ENCODE measurements at places on chromosomes 3 and 15.

- no peak for DNase-seq
Observed at GRCh38 chr3:105812194-105812586, 56.6 kb downstream of the CBLB start.

DNA sequence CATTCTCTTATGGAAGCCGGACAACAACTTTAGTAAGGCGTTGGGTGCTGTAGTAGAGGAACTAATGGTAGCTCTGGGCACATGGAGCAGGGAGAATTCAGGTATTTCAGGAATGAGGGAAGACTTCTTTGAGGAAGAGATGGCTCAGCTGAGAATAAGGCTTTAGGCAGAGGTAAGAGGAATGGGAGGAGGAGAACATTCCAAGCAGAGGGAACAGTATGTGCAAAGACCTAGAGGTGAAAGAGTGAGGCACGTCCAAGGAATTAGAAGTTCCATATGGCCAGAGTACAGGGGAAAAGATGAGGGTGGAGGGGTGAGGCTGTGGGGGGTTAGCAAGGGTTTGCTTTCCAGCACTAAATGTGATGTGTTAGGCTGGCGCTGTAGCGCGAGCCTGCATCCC, 1.6 kb upstream of the SV2B start:
- no peak for DNase-seq

- DNase-seq, result no peak
Observed at GRCh38 chr15:80709542-80709941, 14.4 kb downstream of the ABHD17C start.

DNA sequence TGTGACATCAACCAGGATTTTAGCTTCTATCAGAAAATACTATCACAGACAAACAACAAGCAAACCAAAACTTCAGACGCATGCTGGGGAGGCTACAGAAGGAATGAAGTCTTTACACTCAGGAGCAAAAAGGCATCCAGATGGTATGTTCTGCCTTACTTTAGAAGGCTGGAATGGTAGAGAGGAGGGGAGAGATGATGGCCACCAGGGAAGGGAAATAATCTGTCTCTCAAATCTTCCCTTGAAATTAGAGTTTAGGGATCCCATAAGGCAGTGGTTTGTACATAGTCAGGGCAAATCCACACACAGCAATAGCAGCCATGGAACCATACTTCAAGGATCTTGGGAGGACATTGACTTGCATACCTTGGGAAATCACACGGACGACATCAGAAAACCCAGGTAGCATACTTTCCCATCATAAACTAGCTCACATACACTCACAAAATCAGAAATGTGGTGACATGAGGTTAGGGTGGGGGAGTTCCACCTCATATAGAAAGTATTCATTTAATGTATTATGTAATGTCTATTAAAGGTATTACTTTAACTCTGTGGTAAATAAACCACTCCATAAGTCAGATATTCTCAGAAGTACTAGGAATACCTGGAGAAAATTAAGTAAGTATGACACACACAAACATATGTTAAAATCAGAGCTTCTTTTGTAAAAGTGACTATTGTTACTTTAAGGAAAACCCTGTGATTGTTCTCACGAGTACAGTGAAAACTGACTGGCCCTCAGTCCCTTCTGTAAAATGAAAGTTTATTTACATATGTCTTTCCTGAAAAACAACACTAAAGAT, 9.4 kb downstream of the BTLA start:
- DNase-seq, result no peak

GRCh38 chr3:82627733-82628132, 866.3 kb upstream of the GBE1 start:
- DNase-seq, result no peak

- DNase-seq, result no peak
Observed at GRCh38 chr3:132014105-132014504, 20.7 kb downstream of the CPNE4 start.

DNA sequence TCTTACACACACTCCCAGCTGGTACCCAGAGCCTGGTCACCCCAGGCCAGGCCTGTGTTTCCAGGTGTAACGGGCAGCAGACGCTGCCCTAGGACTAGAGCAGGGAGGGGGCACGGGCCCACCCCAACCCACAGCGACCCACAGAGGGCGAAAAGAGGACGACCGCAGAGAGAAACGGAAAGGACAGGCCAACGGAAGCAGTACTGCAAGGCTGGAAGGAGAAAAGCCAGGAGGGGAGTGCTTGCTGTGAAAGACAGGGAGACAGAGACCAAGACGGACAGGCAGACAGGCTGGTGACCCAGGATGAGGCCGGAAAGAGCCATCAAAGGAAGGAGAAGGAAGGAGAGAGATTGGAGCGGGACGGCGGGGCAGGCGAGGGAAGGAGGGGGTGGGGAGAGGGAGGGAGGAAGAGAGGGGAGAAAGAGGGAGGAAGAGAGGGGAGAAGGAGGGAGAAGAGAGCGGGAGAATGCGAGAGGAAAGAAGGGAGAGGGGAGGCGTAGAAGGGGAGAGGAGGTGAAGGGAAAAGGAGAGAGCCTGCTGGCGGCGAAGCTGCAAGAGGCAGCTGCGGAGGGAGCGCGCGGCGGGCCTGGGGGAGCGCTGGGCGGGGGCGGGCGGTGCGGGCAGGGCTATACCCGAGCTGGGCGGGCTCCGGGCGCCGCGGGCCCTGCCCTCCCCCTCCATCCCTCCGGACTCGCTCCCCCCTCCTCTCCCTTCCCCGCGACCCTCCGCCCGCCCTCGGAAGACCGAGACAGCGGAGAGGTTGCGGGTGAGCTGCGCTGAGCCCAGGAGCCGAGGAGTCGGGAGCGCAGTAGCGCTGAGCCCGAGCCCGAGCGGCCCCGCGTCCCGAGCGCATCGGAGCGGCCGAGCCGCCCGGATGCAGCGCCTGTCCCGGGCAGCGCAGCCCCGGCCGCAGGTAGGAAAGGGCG, at the start of gene SLC6A1:
Gene SLC6A1, plus strand, starts transcription at position 732 of the 926 bp plus-strand sequence. CDS start 24,464 bp downstream, outside the sequence.
- no peak for DNase-seq

- DNase-seq, result no peak
Observed at GRCh38 chr15:70269991-70270751, 172.5 kb upstream of the TLE3 start.

DNA sequence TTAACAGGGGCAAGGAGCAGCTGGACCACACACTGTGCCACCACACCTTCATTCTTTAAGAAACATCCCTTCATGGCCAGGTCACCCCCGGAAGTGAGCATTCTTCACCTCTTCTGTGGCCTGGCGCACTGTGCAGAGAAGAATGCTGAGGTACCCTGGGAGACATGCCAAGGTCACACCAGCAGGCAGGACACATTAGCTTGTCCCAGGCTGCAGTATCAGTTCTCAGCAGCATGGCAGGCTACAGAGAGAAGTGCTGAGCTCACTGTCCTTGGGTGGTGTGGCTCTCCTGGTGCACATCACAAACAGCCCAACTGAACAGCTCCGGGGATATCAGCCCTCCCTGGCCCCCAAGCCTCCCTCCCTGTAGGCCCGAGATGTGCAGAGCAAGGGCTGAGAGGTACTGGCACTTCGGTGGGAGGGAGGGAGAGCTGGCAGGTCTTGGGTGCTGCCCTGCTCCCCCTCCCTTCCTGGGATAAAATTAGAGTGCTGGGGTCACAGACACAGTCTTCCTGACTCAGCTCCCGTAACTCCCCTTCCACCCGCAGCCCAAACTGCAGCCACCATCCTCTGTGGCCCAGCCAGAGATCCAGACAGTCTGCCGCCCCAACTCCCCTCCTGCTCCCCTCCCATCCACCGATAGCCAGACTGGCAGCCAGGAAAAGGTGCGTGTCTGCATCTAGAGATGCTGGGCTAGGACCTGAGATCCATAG, 13.4 kb downstream of the SEMA7A start:
- no peak for DNase-seq

GRCh38 chr3:27584874-27585273, 100.7 kb upstream of the SLC4A7 start:
- DNase-seq, result no peak

DNA sequence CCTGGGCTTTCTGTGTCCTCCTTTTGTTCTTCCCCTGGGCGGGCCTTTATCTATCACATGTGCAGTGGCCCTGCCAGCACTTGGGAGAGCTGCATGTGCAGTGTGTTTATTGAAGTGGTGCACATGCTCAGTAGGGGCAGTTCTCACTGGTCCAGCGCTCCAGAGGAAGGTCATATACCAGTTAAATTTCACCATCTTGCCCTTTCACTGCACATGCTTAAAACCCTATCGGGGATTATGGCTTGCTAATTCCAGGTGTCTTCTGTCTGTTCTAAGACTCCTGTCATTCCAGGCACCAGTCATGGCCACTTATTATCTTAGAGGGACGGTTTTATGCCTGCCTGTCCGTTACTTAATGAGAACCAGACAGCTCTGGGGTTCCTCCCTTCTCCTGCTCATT, 52.2 kb downstream of the ROPN1B start:
- no peak for DNase-seq
